ENCODE measurements at places on chromosomes 6 and 20.

DNA sequence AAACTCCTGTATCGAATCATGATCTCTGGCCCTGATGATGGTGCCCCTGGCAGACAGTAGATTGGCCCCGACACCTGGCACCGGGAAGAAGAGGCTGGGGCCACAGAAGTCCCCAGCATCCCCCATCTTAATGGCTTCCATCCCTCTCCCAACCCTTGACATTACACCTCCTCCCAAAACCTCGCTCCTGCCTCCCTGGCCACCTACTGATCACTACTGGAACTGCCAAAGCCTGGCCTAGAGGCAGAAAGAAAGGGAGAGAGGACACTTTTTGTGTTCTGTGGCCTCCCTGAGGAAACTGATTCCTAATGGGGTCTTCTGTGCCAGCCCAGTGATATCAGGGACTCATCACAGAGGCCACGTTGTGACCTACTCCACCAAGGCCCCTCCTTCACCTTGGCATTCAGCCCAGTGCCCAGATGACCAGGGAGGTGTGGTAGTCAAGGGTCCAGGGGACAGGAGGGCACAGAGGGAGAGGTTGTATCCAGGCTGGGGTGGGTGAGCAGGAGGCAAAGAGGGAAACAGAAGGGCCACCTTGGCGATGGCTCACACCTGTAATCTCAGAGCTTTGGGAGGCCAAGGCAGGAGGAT, 6.1 kb downstream of the C20orf173 start:
- DNase-seq, result peak; percentile 44

DNA sequence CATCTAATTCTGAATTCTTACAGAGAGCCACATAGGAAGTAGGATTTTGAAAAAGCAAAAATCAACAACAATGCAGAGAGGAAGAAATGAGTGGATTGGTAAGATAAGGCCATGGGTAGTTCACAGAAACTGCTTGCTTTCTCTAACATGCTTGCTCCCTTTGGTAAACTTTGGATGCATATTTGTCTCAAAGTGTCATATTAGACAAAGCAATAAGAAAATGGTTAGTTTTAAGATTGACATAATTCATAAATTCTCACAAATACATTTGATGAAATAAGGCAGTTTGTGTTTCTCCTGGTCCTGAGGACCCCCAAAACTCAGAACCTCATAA, 31.7 kb downstream of the UTRN start:
- DNase-seq, result no peak

- DNase-seq, result no peak
Observed at GRCh38 chr6:56459030-56459805, 183.5 kb downstream of the DST start.

- no peak for DNase-seq
Observed at GRCh38 chr6:27076116-27076515, 171.4 kb upstream of the PRSS16 start.

DNA sequence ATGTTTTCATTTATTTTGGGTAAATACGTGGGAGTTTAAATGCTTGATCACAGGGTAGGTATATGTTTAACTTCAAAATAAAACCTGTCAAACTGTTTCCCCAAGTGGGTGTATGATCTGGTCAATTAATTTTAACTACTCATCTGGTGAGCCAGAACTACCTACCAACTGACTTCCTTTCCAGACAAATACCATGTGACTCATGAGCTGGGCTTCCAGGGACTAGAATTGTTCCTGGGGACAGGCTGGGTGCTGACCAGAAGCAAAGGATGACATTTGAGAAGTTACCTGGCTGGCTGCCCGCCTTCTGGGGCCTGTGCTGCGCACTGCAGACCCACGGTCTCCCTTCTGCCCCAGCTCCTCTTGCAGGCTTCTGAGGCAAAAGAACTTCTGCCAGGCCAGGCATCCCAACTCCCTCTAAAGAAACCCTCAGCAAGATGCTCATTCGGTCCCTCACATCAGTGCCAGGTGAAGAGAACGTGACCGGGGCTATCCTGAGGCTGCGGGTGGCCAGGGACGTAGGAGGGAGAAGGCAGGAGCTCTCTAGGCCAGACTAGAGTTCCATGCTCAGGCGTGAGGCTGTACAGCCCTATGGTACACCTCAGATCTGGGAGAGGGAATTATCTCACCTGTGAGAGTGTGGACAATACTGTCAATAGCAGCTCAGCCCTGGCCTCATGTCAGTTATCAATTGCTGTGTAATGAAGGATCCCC, 103.6 kb downstream of the JPH2 start:
- no peak for DNase-seq

DNA sequence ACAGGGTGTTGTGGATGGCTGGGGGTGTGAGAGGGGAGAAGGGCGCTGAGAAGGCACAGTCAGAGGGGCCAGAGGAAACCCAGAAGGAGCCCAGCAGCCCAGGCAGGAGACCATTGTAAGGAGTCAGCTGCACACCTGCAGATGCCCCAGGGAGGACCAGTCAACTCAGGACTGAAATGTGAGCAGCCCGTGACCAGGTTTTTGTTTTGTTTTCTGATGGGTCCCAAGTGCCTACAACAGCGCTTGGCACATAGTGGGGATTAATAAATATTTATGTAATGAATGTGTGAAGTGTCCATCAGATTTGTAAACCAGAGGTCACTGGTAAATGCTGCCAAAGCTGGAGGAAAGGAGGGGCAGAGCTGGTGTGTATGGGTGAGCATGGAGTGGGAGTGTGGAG, 30.2 kb downstream of the TRAM2 start:
- no peak for DNase-seq

- no peak for DNase-seq
Observed at GRCh38 chr6:15504581-15505350, 158.1 kb downstream of the DTNBP1 start.

DNA sequence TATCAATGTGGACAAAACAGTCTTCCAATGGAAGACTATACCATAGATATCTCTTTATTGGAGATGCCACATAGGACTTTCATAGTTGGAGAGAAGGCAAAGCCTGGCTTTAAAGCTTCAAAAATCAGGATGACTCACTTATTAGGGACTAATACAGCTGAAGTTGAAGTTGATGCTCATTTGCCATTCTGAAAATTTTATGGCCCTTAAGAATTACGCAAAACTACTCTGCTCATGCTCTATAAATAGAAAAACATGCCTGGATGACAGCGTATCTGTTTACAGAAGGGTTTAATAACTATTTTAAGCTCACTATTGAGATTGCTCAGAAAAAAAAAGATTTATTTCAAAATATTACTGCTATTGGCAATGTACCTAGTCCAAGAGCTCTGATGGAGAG, 155.5 kb upstream of the DST start:
- no peak for DNase-seq

DNA sequence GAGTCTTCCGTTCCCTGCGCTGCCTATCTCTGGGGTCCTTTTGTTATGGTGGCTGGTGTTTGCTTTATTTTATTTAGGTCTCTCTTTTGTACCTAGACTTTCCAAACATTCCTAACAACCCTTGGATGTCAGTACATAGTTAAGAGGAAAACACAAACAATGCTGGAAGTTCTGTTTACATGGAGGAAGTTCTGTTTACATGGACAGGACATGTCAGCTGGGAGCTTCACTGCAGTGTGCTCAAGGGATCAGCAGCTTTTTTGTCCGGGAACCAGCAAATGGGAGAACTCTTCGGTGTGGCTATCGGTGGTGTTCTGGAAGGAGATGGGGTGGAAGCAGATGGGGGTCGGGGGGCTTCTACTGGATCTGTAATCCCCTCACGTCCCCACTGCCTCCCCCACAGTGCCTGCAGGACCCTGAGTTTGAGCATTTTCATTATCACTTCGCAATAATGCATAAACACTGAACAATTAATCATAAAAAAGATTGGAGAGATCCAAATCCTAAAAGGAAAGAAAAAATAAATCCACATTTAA, 2.7 kb downstream of the SERPINB6 start:
- DNase-seq, result no peak

DNA sequence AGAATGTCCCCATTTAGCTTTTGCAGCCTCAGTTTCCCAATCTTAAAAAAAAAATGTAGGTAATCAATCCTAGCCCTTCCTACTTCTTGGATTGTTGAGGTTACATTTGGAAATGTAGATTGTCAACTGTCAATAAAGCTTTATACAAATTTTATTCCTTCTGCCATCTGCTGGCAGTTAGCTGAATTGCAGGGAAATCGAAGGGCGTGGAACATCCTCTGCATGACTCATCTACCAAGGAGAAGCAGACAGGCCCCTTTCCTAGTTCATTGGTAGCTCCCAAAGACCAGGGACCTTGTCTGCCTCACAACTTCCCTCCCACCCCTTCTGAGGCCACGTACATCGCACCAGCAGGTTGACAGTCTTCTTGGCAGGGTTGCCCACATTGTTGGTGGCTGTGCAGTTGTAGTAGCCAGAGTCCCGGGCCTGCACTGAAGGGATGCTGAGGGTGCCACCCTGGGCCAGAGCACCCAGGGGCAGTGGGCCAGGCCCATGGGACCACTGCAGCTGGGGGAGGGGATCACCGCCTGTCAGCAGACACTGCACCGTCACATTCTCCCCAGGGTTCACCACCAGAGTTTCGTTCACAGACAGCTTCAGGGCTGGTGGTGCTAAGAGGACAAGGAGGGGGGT, 43.6 kb downstream of the MDGA1 start:
- peak; percentile 63 for DNase-seq

GRCh38 chr6:80460257-80460865, 353.9 kb downstream of the BCKDHB start:
- no peak for DNase-seq

- no peak for DNase-seq
Observed at GRCh38 chr6:167541544-167541943, 216.7 kb downstream of the TTLL2 start.

DNA sequence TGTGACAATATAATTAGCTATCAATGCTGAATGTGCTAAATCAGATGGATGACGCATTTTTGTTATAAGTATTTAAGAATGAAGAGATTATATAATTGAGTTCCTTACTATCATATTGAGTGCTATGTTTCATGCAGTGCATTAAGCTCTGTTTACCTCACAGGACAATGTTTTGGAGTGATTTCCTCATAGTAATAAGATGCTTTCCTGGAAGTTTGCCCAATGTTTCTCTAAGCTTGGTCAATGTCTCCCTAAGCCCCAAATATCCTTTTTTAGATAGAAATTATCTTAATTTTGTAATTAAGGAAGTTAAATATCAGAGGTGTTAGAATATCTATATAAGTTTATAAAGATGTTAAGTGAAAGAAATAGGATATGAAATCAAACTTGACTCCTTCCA, 489.6 kb downstream of the MMUT start:
- no peak for DNase-seq

GRCh38 chr6:27893059-27893835, 18.9 kb downstream of the OR2B2 start:
- peak; percentile 95 for DNase-seq

DNA sequence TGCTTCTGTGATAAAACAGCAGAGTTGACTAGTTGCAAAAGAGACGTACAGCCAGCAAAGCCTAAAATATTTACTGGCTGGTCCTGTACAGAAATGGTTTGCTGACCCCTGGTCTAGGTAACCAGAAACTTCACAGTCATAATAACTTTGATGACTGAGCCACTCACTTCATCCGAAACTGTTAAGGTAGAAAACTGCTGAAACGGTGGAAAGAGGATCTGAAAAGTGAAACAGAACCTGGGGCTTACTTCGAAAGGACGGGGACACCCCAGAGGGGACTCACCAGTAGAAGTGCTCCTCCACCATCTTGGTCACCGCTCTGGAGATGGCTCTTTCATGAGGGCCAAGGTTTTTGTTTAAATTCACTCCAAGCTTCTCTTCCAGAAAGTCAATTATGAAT, 16.4 kb downstream of the FAXC start:
- DNase-seq, result no peak

GRCh38 chr6:108423982-108424705, 129.3 kb downstream of the AFG1L start:
- no peak for DNase-seq

DNA sequence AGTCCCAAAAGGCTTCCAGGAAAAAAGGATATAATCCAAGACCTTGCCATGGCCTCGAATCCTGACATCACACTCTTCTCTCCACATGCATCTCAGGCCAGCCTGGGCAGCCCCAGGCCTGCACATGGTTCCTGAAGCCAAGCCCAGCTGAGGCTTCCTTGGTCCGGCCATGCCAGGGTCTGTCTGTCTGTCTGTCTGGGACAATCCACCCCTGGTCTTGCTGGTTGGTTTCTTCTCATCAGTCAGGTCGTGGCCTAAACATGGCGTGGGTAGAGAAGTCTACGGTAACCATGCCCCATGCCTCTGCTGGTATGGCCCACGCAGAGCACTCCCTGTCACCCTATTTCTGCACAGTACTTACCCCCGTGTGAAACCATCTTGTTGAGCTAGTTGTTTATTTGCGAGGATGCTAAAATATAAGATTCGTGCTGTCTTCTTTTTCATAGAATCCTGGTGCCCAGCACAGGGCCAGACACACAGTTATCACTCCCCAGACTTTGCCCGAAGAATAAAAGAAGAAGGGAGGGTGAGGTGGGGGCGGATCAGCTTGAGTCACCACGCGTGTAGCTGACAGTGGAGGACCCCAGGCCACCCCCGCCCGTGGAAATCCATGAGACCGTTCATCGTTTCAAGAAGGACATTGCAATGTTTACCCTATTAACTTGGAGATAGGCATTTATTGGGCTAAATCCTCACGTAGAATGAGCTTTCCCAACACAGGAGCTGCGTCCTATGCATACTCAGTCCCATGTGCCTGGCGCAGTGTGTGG, 107.2 kb downstream of the RNASET2 start:
- DNase-seq, result no peak

GRCh38 chr6:128595544-128595943, 75.1 kb upstream of the PTPRK start:
- no peak for DNase-seq

DNA sequence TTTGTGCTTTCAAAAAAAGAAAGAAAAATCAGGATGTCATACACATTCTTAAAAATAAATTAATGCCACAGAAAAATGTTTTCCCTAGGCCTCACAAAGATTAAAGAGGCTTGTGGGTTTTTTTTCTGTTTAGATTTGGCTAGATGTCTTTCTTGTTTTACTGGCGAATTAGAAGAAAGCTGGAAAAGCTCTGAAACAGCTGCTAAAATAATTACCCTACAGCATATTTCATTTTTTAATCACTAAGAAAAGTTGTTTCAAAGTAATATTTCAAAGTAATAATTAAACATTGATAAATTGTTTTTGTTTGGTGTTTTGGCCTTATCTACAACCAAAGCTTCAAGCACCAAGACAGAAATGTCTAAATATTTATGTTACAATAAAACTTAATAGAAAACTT, 3.7 kb upstream of the ENPP1 start:
- DNase-seq, result no peak

DNA sequence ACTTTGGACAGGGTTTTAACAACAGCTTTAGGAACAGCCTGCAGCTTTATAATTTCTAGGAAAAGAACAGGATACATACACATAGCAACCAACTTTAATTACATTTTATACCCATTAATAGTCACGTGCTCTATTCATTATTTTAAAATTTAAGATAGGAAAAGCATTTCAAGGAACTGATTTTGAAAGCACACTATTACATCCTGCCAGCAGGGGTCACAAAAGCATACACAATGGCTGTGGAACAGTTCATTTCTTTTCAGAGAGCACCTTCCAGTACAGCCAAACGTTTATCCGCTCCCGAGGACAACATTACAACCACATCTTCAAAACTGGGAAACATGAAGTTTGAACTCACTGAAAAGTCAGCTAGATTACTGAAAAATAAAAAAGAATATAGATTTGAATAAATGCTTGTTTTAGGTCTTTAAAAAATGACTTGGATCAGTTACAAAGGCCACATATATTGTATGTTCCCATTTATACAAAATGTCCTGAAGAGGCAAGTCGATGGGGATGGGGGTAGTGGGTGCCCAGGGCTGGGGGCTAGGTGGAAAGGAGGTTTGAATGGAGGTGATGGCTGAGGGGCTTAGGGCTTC, 104.6 kb upstream of the EXOC2 start:
- DNase-seq, result peak; percentile 55

GRCh38 chr20:26218301-26218700, 521.6 kb upstream of the ZNF337 start:
- no peak for DNase-seq

Data from activated CD4-positive, alpha-beta T cell treated with anti-CD3 and anti-CD28 coated beads, Interleukin-2, amount 10 ng/mL, durations not matched to agents 7 days and 5 days (primary cell).